Mesenchymal stem cell (in vitro differentiated cells and primary cell): ENCODE measurements at places on chromosomes 1 and 21.
A peak's percentile ranks its signal among the peaks of the same experiment; 100 is the strongest.

DNA sequence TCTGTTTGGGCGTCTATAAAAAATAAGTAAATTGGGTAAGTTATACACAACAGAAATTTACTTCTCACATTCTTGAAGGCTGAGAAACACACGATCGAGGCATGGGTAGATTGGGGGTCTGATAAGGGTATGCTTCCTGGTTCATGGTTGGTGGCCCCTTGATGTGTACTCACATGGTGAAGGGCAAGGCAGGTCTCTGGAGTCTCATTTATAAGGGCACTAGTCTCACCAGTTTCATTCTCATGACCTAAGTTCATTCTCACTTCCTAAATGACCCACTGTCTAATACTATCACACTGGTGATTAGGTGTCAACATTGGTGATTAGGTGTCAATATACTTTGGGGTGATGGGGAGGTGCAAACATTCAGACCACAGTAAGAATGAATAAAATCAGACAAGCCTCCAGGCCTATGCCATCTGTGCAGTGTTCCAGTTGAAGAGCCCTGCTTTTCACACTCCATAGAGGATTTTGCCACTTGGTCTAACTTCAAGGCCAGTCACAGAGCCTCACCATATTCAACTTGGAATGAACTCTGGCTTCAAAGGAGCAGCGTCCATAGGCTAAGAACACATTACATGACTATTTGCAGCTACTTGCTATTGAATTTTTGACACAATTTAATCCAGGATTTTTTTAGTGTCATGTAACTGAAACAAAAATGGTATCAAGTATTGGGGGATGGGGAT, 2.5 kb upstream of the GBP4 start:
- DNase-seq, result no peak

DNA sequence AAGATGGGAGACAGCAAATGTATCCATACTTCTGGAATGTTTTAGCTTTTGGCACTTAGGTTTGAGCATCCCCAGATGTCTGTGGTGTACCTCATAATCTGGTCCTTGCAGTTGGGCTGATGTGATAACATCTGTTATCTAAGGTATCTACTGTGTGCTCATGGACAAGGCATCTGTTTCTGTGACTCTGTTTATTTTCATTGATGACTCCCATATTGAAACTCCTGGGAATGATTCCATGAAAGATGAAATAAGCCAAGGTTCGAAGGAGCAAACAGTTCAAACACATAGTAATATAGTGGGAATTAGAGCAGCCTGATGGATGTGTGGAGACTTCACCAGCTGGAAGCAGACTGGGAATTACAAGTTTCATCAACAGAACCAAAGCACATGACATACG, 20.7 kb upstream of the TRIM45 start:
- DNase-seq, result no peak

- peak; percentile 87 for DNase-seq
These were observed 1.3 kb downstream of the CNN3 start for GRCh38 chr1:94925561-94926125.

- no peak for DNase-seq
These were observed 34.9 kb downstream of the IGSF21 start for GRCh38 chr1:18142471-18142870.

DNA sequence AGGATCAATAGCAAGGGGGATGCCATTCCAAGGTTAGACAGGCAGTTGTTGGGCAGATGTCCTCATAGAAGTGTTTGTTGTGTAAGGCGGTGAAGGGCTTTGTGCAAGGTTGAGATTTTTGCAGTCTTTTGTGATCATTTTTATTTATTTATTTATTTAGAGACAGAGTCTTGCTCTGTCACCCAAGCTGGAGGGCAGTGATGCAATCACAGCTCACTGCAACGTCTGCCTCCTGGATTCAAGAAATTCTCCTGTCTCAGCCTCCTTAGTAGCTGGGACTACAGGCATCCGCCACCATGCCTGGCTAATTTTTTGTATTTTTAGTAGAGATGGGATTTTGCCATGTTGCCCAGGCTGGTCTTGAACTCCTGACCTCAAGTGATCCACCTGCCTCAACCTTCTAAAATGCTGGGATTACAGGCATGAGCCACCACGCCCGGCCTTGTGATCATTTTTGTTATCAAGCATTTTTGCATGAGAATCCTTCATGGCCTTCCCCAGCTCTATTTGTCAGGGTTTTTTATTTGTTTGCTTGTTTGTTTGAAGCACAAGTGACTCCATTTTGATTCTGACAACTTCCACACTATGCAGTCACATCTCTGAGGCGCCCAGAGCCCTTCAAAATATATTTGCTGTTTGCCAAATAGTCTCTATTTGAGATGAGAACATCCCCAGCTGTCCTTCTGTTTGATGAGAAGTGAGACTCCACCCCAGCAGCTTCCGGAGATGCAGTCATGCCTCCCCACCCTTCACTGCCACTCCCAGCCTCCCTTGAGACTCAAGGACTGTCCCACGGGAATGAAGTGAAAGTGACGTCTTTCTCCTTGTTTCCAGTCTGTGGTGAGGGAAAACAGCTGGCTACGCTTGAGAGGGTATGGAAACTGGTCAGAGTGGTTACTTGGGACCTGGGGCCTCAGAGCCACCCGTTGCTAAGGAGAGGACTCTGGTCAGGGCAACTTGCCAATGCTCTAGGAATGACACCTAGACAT, 38.0 kb downstream of the TMEM50B start:
- peak; percentile 92 for DNase-seq

GRCh38 chr1:185610954-185611353, 123.2 kb upstream of the HMCN1 start:
- no peak for DNase-seq

GRCh38 chr1:162893612-162893908, 32.6 kb upstream of the CCDC190 start:
- DNase-seq, result no peak

- no peak for DNase-seq
These were observed 49.4 kb downstream of the PRSS38 start for GRCh38 chr1:227864882-227865281.

DNA sequence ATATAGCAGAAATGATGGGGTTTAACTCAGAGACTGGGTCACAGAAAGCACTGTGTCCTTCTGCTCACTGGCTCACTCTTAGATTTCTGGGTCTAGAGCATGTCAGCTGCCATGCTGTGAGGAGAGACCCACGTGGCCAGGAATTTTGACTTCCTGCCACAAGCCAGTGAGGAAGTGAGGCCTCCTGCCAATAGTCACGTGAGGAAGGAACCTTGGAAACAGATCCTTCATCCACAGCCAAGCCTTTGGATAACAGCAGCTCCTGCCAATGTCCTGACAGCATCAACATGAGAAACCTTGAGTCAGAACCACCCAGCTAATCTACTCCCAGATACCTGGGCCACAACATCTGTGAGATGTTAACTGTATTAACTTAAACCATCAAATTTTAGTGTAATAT, 114.5 kb upstream of the PLPPR5 start:
- DNase-seq, result no peak

- no peak for DNase-seq
These were observed 14.8 kb upstream of the ANGPTL7 start for GRCh38 chr1:11174261-11174942.

DNA sequence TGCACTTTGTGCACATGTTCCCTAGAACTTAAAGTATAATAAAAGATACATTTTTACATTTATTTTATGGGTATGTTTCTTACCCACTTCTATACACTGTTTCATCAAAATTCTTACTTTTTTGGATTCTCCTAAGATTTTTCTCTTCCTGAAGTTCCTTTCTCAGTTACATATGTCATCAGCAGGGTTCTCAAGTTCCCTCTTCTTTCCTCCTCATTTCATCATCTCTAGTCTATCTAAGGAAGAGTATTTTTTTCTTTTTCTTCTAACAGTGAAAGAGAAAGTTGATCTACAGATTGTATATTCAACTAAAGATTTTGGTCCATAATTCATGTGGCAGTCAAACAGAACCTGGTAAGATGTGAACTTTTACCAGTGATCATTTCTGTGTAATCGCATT, 41.2 kb upstream of the CYYR1 start:
- DNase-seq, result peak; percentile 11

- no peak for DNase-seq
These were observed 2.1 kb downstream of the MOV10 start for GRCh38 chr1:112676543-112676942.

DNA sequence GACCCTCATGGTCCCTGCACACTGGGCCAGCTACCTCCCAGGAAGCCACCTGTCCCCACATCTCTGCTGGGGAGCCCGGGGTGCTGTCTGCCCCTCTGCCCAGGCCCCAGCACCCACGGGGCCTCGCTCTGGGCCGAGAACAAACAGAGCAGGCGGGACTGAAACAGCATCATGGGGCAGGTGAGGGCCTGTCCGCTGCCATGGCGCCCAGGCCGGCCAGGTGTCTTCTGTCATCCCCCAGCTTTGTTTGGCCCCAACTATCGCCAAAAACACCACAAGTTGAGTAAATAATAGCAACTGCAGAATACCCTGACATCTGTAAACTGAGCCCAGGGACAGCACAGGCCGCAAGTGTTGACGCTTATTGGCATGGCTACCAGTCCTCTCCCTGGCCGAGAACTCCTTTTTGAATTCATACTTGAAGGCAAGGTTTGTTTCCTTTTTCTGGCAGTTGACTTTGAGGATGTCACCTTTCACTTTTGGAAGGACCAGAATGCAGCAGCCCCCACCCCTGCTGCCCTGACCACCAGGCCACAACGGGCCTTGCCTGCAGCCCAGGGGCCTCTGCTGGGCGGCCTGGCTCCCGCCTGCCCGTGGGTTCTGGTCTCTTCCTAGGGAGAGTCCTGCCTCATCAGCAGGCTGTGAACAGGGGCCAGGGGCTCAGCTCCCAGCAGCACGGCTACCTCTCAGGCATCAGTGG, 152.7 kb downstream of the CASZ1 start:
- no peak for DNase-seq

DNA sequence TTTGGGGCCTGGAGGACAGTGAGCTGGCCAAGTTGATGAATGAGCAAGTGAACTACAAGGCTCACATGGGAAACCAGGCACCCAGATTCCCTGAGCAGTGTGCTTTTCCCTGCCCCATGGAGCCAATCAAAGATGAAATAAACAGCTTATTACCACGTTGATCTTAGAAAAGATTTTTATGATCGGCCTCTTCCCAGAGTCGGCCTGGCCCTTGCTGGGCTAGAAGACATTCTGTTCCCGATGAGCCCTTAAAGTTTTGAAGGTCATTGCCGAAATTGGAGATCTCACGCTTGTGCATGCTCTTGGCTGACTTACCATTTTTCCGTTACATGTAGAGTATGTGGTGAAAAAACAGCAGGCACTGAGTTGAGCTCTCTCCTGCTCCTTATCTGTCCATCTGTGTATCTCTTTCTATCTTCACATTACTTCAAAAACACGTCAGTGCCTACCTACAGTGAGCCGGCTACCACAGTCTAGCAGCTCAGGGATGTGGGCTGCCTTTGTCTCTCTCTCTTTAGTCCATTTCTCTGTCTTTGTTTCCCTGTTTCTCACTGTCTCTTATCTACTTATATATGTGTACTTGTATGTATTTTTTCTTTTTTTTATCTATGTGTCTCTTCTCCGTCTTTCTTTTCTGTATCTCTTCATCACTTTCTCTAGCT, 248.8 kb upstream of the USP24 start:
- no peak for DNase-seq

GRCh38 chr1:239125027-239125426, 261.3 kb upstream of the CHRM3 start:
- peak; percentile 2 for DNase-seq

DNA sequence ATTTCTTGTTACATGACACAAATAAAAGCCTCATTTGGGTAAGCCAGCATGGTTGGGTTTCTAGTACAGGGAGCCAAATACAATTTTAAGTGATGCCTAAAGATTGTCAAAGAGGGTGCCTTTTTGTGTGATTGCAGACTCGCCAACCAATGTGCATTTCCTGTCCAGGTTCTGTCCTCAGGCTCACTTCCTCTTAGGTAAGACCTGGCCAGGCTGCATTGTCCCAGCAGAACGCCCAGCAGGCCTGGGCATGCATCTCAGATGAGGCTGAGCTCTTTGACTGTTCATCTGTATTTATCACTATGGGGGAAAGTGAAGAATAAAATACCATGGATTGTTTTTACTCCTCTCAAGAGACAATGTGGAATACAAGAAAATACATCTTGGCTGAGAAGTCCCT, 49.7 kb downstream of the KCNC4 start:
- no peak for DNase-seq

- DNase-seq, result no peak
These were observed 492.3 kb downstream of the MRPL39 start for GRCh38 chr21:25115021-25115420.
